ENCODE measurements at places on chromosomes 5 and 9.

DNA sequence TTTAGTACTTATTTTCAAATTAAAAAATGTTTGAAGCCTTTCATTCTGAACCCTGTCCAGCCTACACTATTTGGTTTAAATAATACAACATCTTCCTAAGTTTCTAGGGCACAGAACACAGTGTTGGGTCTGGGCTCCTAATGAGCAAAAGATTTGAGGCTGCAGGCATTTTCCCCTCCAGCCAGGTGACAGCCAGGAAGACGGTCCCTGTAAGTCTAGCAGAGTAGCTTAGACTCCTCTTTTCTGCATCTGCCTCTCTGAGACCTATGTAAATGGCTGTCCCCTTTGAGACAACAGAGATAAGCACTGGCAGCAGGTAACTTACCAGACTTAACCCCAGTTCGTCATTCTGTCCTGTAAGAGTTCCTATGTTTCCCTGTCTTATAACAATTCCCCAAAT, 141.8 kb downstream of the CDC42SE2 start:
- DNase-seq, result no peak

- no peak for DNase-seq
Observed at GRCh38 chr5:167783145-167783817, 508.2 kb upstream of the WWC1 start.

DNA sequence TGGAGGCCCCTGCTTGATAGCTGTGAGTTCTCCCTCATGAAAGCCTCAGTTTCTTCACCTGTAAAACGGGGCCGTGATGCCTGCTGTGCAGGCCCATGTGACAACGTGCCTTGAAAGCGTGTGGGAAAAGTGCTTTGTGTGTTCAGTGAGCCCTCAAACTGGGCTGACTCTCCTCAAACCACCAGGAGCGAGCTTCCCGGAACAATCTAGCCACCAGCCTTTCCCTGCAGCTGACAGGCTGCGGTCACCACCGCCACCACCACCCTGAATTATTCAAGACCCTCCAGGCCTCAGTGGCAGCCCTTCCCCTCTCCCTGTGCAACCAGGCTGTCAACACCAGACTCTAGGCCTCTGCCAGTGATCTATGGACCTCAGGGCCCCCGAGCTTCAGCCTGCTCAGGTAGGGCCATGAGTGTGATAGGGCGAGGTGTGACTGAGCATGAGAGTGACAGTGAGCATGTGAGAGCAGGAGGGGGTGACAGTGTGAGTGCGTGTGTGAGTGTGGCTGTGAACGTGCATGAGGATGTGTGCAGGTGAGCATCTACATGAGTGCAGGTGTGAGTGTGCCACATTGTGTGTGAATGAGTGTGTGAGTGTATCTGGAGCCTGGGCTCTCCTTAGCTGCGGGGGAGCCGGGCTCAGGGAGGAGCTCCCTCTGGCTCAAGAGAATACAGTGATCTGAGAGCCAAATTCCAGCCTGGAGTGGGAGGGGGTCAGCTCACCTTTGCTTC, 53.3 kb upstream of the PSD2 start:
- no peak for DNase-seq

- DNase-seq, result no peak
Observed at GRCh38 chr5:110460837-110461236, 265.6 kb downstream of the TMEM232 start.

DNA sequence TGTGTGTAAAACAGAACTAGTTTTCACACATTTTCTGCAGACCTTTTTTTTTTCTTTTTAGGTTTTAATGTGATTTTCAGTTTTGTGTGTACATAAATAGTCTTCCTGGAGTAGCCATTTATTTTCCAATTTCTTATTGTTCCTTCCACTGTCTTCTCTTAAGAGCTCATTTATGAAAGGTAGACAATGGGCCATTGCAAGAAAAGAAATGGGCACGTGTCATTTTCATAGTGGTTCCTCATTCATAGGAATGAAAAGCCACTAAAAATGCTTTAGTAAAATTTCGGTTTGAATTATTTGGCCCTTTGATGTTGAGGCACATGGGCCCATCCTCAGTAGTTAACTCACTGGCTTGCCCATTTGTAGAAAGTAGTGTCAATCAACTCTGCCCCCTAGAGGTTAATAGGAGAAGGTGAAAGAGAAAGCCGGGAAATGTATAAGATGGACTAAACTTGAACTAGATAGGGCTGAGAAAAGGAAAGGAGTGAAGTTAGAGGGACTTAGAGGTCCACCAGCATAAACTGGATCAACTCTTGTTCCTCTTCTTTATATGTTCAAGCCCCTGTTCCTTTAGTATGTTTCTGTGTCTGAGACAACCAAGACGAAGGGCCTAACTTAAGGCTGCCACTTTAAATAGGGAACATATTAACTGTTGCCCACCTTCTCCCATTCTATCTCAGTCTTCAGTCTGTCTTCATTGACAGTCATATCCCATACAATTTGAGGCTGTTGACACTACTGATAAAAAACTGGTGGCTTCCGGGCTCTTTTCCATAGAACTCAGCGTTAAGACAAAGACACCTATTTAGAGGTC, 72.6 kb downstream of the SMARCA2 start:
- DNase-seq, result peak; percentile 9

- no peak for DNase-seq
Observed at GRCh38 chr9:124133727-124134126, 122.2 kb downstream of the LHX2 start.

DNA sequence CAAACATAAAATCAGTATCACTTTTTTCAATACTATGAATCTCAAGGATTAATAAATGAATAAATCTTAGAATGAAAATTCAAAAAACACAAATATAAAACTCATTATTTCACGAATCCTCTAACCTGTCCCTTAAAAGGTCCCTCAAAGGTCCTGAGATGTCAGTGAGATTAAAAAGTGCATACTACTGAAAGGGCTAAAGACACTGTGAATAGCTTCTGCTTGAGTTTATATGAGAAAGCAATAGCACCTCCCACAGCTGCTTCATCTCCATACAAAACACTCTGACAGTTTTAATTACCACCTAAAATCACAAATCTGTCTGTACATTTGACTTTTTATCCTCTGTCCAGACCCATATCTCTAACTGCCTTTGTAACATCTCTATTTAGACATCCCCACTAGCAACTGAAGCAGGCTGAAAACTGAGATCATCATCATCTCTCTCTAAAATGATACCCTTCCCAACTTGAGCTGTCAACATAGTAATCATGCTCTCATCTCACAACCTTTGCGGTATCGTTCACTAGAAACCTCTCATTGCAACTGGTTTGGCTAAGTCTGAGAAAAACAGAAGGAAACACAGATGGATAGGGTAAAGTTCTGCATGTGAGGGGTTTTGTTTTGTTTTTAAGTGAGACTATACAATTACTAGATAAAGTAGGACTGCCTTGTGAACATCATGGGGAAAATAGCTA, 56.3 kb downstream of the TBCA start:
- DNase-seq, result no peak

DNA sequence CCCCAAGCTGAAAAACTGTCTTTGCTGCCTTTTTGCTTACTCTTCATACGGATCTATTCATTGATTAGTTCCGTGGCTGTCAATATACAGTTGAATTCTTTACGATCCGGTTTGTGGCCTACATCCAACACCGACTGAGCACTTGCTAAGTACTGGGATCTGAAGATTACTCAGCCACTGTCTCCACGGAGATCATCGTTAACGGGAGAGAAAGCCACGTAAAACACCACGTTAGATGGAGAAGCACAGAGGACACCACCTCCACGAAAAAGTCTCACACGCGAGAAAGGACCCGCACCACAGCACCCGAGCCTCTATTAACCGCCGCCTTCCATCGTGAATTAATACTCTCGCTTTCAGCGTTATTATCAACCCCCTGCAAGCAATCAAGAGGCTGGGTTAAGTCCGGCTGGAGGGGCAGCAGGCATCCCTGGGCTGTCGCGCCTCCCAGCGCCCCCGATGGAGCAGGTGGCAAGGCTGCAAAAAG, 650 bp downstream of the ELP1 start:
- DNase-seq, result peak; percentile 10

DNA sequence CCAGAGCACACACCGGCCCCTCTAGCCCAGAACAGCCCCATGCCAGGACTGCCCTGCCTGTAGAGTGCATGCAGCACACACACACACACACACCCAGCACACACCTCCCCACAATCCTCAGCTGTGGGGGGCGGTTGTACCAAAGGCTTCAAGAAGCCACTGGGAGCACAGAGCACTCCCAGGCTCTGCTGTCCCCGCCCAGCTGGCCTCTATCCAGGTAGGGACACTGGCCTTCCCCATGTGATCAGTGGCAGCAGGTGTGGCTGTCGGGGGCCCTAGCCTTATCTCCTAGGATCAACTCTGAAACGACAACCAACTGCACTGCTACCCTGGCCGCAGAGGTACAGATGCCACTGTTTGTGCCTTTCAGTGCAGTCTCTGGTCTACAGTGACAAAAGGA, 2.0 kb downstream of the ANAPC2 start:
- DNase-seq, result no peak

Measured in HTR-8/SVneo (cell line).